Cardiac muscle cell (in vitro differentiated cells and primary cell): ENCODE measurements at places on chromosomes 6 and 20.

DNA sequence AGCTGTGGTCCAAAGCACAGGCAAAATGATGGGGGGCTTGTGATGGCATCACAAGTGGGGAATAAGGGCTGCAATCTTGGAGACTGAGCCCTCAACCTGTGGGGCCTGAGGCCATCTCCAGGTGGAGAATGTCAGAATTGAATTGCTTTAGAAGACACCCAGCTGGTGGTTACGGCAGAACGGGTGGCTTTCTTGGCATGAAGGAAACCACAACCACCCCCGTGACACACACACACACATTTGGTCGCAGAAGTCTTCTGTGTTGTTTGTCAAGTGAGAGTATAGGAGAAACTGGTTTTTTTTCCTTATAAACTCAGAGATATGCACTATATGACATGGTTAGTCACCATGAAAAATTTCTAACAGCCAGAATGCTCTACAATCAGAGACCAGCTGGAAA is 139.5 kb upstream of the CDH4 start:
- no peak for DNase-seq

- no peak for DNase-seq
These were observed 95.5 kb downstream of the PREX1 start for GRCh38 chr20:48732081-48732829.

DNA sequence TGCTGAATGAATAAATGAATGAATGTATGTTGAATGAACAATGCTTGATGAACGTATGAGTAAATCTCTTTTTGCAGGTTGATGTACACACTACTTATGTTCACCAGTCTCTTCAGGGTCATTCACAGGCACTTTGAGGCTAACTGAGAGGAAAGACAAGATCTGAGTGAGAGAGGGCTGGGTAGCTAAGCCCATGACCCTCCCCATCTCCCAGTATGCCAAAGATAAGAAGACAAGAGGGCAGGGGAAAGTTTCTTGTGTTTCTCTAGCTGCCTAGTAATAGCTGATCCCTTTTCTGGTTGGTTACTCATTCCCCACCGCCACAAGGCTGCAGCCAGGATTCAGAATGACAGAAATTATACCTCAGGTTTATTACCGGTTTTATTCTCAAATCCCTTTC is 90.7 kb downstream of the CEP57L1 start:
- DNase-seq = no peak

GRCh38 chr6:149456311-149457021 is 28.3 kb downstream of the ZC3H12D start:
- DNase-seq = no peak

- no peak for DNase-seq
These were observed 54.6 kb downstream of the PCSK2 start for GRCh38 chr20:17281478-17281877.

DNA sequence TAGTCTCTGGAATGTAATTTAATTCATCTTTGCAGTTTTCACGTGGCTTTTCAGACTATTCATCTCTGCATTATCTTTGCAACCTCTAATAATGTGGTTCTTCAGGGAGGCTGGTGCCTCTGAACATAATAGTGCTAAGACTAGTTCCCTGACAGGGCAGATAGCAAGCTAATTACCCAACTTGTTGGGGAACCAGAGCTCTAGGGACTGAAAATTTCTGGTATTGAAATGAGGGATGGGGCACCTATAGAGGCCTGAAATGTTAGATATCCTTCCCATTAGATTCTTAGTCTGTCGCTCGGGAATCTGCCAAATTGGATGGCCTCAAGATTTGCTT is 693.6 kb upstream of the MAP3K7 start:
- DNase-seq = no peak

GRCh38 chr6:100455230-100456124 is 9.2 kb downstream of the SIM1 start:
- no peak for DNase-seq

DNA sequence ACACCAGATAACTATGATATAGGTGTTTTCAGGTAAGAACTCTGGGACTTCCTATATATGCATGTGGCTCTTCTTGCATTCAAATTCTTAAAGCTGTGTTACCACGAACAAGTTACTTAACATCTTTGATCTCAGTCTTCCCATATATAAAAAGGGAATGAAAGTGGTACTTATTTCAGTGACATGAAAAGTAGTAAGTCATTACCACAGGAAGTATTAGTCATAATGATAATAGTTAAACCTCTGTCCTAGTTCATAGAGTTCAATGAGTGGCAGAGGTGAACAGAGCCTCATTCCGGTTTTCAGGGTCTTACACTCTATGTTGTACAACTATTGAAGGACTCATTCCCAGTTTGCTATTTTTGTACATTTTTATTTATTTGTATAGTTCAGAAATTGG is 237.0 kb downstream of the NKAIN2 start:
- no peak for DNase-seq

- DNase-seq = no peak
These were observed 13.1 kb upstream of the BCAS1 start for GRCh38 chr20:54083459-54083858.

GRCh38 chr6:43747784-43748183 is 22.2 kb upstream of the VEGFA start:
- no peak for DNase-seq

GRCh38 chr6:119368921-119369320 is 19.4 kb upstream of the MAN1A1 start:
- DNase-seq = no peak

DNA sequence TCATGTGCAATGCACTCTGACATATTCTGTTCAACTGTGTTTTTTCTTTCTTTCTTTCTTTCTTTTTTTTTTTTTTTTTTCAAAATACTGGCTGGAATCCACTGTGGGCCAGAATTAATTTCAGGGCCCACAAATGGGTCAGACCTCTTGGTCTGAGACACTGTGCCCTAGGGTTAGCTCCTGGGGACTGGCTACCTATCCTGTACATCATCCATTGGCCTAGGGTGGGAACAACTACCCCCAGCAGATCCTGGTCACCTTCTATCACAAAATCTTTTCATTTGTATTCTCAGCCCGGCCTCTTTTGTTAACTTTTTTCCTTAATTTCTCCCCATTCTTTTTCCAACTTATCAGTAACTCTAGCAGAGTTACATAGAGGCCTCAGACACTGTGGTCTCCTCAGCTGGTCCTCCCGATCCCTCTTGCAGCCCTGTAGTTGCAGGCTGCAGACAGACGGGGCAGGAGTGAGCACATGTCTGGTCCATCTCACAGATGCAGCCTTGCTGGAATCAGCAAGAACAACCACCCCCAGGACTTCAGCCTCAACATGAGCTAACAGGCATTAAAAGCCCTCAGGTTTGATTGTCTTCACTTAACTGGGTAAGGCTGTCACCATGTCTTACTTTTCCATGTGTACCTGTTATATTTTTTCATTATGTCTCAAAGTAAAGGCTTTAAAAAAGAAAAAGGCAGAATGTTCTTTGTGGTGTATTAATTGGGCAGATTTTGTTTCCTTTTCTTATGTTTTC is 41.3 kb downstream of the TXLNB start:
- DNase-seq = peak; percentile 73

DNA sequence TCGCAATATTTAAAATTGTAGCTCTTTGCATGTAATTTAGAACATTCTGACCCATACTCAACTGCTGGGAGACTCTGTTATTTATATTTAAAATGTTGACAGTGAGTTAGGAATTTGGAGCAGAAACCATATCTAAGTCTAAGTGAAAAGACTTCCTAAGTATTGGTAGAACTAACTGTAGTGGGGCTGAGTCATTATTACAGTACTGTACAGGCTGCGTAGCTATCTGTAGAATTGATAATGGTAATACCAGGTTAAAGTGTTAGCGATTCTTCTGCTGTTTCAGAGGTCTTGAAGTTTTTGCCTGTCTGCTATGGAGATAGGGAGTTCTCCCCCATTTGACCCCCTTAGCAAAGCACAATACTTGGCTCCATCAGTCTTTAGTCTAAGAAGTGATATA is 3.6 kb downstream of the TOP1 start:
- peak; percentile 35 for DNase-seq

GRCh38 chr20:48684501-48685041 is 143.2 kb downstream of the PREX1 start:
- no peak for DNase-seq

- DNase-seq = peak; percentile 28
These were observed 128.2 kb downstream of the COL12A1 start for GRCh38 chr6:75077701-75078100.

GRCh38 chr20:63454731-63455567 is 17.5 kb downstream of the KCNQ2 start:
- DNase-seq = no peak

DNA sequence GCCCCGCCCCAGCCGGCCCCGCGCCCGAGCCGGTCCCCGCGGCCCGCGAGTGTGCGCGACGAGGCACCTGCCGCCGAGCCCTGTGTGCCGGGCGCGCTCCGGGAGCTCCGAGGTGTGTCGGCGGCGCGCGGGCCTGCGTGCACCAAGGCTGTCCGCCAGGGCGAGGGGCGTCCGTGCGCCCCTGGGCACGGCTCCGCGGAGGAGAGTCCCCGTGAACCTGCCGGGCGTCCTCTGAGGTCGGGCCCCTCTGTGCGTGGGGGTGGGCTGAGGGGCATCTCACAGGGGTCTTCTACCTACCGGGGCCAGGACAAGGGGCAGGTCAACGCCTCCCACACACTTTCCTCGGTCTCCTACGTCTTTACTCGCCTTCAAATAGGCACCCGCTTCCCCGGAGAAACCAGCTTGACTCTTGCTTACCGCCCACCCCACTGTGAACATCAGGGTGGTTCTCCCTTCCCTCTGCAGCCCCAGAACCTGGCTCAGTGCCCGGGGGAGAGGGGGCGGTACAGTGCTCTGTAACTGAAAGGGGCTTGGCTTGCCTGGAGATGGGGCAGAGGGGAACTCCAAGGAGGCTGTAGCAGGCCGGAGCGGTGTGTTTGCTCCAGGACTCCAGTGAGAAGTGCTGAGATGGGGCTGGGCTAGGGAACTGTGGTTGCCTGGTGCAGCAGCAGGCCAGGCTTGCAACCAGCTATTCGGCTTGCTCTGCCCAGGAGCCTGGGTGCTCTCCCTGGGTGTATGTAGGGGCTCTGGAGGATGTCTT is at the start of gene SAMD10:
SAMD10 (minus strand) TSS at position 86 of the 760 bp plus-strand sequence. CDS start 175 bp downstream, outside the sequence.
- peak; percentile 37 for DNase-seq

- no peak for DNase-seq
These were observed 44.0 kb downstream of the LRFN2 start for GRCh38 chr6:40543146-40543545.

GRCh38 chr6:142872376-142872775 is 72.6 kb downstream of the HIVEP2 start:
- DNase-seq = peak; percentile 62

GRCh38 chr6:93992976-93993375 is 573.6 kb upstream of the EPHA7 start:
- DNase-seq = no peak

DNA sequence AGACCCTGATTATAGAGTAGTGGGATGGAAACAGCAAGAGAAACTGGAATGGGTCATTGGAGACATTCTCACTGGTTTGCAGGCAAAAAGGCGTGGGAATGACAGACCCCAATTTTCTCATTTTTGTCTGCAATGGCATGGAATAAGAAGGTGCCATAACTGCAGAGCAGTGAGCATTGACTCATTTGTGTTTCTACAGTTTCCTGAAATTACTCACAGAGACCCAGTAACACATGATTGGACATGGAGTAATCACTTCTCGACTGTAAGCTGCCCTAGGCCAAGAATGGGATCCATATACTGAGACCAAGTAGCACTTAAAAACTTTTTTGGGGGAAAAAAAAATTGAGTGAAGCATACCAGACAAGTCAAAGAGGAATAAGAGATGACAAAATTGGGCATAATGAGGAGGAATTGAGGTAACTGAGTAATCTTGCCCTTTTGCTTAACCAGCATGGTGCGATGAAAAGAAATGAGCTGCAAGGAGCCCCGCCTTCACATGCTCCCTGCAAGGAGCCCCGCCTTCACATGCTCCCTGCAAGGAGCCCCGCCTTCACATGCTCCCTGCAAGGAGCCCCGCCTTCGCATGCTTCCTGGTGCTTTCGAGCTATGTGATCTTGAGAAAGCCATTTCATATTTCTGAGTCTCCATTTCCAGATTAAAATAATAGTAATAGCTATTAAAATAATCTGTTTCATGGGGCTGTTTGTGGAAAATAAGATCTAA is 44.1 kb downstream of the NHSL1 start:
- DNase-seq = no peak

DNA sequence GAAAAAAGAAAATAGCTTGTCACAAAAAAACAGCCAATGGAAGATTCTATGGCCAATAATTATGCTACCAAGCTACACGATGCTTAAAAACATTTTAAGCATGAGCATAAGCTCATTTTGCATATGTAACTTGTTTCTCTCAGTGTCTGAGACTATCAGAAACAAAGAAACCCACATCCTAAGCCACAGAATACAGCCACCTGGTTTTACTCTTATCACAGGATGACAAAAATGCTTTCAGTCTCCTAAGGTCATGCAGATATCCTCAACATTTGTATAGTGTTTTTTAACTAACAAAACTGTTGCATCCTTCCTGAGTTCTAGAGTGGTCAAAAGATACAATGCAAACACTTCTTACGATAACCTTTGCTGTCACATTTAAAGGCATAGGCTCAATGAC is 172.1 kb upstream of the RUNX2 start:
- DNase-seq = no peak

DNA sequence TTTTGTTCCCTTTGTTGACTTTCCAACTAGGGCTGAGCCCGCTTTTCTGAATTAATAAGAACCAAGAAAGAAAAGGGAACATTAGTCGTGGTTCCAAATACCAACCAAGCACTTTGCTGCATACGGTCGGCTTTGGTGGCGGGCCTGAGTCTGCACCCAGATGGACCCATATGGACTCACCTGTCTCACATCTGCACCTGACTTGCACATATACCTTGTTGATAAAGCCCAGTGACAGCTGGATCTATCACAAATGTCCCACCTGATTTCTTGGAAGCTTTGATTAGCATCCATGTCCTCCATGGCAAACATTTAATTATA is 39.0 kb downstream of the TPD52L1 start:
- no peak for DNase-seq

- no peak for DNase-seq
These were observed 1.6 kb downstream of the FOXP4 start for GRCh38 chr6:41547799-41548097.

- peak; percentile 36 for DNase-seq
These were observed 36.2 kb upstream of the DSP start for GRCh38 chr6:7505189-7505699.

DNA sequence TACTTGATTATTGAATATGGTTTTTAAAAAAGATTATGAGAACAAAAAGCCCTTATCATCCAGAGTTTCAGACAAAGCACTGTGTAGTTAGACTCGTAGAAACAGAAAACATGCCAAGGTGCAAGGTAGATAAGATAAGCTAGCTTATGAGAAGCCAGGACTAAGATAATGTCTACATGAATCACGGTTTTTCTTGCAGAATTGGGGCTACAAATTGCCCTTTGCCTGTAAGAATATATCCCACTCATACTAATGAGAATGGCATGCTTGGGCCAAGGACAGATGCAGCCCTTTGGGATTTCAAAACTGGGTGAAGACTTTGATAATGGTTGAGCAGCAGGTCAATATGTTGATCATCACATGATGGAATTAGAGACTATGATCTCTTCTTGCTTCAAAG is 165.3 kb upstream of the PREP start:
- no peak for DNase-seq
